A549 treated with AZD2906 at 1 μM for 4 hours (cell line): ENCODE measurements at places on chromosomes 11 and 22. TPM values are rescaled to one million over a fixed set of nuclear protein-coding genes. Genes with fewer than 3 reads are reported as not detected.

The CYB5R2 gene
- 4.0 to 6.1 TPM (median 4.4 TPM) in 5 replicates for total RNA-seq

The C11orf91 gene
- total RNA-seq: 0.49 to 1.2 TPM (median 1.1 TPM) in 5 replicates

The DENND5A gene
- total RNA-seq: 30.4 to 53.9 TPM (median 37.6 TPM) in 5 replicates

The OR2AG1 gene
- not detected in 5 replicates for total RNA-seq

The RFPL1 gene
- not detected in 5 replicates for total RNA-seq

The KDM4E gene
- total RNA-seq: not detected in 5 replicates

The PIWIL4 gene
- 0.15 to 0.30 TPM (median 0.21 TPM) in 5 replicates for total RNA-seq

The SUN2 gene
- 29.7 to 43.0 TPM (median 39.7 TPM) in 5 replicates for total RNA-seq

The OR52B6 gene
- total RNA-seq: not detected in 5 replicates

The KCNJ5 gene
- 0.02 to 0.11 TPM (median 0.04 TPM) in 4 of 5 replicates, not detected in the other for total RNA-seq
